ENCODE measurements at places on chromosomes 12 and 14.
A peak's percentile ranks its signal among the peaks of the same experiment; 100 is the strongest.

DNA sequence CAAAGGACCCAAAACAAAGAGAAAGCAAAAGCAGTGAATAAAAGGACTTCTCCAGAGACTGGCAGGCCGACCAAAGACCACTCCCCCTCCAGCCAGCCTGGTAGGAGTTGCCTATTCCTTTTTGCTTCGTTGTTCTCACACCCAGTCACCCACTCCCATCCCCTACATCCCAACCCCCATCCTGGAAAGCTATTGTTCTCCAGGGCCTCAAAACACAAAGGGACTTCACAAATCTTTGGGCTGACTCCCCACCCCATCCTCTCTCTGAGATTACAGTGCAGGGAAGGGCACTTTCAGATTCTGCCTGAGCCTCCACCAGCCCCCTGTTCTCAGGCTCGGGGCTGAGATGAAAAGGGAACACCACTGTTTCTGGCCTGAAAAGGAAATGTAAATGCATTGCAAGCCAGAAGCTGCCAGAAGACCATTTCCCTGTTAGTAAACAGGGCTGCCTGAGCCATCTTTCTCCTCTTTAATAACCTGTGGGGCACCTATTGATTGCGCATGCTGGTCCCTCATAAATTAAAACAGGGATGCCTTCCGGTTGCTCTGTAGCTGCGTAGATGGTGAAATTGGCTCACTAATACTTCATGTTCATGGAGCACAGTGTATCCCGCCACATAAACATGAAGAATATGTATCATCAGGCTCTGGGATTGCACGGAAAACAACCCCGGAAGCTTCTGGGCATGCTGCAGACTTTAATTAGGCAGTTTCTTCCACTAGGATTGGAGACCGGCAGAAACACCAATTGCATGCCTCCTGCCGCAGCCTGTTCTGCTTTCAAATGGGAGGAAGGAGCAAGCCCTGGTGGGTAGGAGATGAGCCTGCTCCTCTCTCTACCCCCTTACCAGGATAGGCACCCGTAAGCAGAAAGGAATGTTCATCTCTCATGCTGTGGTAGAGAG lies 130.3 kb upstream of the FUT8 start:
- no peak for DNase-seq

DNA sequence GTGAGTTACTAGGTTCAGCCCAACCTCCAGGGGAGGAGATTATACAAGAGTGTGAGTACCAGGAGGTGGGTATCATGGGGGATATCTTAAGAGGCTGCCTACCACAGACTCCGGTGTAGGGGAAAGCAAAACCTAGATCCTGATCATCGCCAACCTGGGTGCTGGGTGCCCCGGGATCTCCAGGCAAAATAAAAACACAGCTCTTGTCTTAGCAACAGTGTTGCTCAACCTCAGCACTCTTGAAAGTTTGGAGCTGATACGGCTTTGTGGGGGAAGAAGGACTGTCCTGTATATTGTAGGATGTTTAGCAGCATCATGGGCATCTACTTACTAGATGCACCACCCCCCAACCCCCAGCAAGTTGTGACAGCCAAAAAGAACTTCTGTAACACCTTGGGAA lies 74.5 kb downstream of the CCDC60 start:
- no peak for DNase-seq

- peak; percentile 87 for DNase-seq
Measured at GRCh38 chr12:16359512-16360491, 12.4 kb downstream of the MGST1 start.

DNA sequence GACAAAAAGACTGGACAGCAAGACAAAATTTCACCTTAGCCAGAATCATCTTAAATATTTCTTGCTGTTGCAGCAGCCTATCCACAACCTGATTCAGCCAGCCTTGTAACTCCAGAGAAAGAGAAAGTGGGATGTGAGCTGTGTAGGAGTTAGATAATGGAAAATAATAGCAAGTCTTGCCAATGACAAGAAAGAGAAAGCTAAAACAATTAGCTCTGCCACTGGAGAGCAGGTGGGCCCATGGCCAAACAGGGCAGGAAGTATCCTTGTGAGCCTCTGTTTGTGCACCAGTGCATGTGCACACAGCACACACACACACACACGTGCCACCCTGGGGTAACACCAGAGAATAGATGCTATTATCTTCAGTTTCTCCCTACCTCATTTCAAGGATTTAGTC lies 106.0 kb upstream of the CCDC196 start:
- no peak for DNase-seq

- no peak for DNase-seq
Measured at GRCh38 chr12:117662620-117663395, 301.4 kb upstream of the NOS1 start.

DNA sequence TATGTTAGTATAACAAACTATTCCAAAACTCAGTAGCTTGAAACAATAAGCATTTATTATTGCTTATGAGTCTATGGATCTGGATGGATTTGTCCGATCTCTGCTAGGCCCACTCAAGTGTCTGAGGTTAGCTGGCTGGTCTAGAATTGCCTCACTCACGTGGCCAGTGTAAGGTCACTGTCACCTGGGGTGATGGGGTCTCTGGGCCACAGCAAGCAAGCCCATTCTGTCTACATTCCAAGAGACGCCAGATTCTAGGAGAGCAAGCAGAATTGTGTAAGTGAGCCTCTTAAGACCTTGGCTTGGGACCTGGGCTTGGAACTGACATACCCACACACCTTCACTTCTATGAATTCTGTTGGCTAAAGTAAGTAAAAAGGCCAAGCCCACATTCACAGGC lies 80.2 kb downstream of the STON2 start:
- no peak for DNase-seq

DNA sequence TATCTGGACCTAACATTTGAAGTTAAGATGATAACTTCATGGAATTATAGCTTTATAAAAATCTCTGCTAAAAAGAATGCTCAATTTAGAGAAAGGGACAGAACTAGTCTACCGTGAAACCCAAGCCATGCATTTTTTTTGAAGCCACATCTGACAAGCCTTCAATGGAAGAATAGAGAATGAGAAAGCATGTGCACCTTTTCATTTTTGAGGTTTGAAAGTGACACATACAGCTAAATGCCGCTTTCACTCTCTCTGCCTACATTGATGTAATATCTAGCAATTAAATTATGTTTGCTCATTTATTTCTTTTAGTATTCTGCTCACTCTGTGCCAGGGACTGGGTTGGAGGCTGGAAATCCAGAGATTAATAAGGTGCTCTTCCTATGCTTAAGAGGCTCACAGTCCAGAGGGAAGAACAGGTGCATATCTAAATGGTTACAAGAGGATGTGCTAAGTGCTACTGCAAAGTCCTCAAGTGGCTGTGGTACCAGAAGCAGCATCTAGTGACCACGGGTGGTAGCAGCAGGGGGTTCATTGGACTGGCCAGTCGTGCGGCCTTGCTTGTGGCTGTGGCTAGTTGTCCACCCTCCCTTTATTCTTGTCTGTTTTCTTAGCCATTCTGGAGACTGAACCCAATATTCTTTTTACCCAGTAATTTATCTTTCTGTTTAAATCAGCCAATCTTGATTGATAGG lies 60.4 kb downstream of the PPP1R36 start:
- no peak for DNase-seq

DNA sequence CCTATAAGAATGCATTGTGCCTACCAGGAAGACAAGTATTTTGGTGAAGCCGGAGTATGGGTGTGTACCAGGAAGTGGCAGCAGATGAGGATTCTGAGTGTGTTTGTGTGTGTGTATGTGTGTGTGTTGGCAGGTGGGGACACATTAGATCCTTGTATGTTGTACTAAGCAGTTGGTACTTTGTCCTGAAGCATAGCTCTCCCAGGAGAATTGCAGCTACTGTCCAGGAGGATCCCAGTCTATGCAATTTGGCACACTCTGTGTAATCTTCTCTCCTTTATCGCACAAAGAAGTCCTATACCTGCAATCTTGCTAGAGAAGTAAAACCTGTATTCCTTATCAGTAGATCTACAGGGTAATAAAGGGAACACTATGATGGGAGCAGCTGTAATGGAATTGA lies 276.5 kb downstream of the PAWR start:
- DNase-seq, result peak; percentile 36

DNA sequence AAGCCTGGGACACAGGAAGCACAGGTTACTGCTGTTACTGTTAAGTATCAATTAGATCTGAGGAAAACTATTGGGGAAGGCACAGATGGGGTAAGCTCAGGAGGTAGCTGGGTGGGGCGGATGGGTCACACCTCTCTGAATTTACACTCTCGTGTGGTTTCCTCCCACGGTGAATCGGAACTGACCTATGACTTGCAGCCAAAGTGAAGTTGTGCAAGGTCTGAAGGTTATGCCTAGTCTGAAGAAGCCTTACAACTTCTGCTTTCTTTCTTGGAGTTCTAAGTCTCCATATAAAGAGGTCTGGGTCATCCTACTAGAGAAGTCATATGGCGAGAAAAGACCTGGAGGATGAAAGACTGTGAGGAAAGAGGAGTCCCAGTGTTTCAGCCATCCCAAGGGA lies 25.6 kb upstream of the GPATCH2L start:
- DNase-seq, result no peak

DNA sequence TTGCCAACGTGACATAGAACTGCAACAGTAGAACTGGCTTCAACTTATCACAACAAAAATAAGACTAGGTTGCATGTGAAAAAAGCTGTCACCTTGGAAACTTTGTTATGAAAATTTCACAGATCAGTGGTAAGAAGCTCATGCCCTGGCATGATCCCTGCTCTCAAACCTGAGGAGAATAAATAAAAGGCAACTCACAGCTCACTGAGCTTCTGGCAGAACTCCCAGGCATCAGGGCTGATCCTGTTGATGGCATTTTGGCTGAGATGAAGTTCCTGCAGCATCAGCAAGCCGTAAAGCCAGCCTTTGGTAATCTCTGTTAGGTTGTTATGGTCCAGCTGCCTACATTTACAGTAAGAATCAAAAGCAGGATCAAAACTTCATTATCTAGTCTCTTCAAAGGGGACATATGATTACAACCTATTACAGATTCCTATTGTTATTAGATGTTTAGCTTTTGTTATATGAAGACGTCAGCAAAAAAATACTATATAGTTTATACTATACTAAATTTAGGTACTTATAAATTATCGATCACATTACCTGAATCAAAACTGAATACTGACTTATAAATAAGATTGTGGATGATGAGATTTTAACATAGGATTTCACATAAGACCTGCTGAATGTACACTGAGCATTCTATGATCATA lies 32.0 kb downstream of the LRIG3 start:
- no peak for DNase-seq

DNA sequence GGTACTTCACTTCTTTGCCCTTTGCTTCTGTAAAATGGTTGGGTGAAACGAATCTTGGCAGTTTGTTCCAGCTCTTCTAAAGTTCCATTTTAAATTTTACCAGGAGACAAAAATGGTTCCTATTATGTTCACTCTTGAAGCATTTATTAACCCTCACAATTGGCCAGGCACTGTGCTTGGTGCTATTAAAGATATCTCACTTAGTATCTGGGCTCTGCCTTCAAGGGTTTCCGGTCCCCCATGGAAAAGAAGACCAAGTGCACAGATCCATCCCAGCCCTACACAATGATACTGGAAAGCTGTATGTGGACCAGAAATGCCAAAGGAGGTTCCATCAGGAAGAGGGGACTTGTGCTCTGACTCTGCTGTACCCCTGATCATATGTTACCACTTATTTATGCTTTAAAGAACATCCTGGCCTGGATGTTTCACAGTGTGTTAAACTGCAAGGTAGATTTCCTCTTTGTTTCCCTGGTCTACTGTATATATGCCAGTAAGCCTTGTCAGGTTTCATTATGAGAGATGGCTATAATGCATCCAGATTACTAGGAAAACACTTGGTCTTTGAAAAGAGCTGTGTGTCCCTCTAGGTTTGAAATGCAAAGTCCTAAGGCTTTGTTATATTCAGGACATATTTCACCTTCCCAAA lies 154.8 kb downstream of the PRKCH start:
- DNase-seq, result no peak

- DNase-seq, result no peak
Measured at GRCh38 chr12:54879579-54879978, 25.3 kb downstream of the MUCL1 start.

DNA sequence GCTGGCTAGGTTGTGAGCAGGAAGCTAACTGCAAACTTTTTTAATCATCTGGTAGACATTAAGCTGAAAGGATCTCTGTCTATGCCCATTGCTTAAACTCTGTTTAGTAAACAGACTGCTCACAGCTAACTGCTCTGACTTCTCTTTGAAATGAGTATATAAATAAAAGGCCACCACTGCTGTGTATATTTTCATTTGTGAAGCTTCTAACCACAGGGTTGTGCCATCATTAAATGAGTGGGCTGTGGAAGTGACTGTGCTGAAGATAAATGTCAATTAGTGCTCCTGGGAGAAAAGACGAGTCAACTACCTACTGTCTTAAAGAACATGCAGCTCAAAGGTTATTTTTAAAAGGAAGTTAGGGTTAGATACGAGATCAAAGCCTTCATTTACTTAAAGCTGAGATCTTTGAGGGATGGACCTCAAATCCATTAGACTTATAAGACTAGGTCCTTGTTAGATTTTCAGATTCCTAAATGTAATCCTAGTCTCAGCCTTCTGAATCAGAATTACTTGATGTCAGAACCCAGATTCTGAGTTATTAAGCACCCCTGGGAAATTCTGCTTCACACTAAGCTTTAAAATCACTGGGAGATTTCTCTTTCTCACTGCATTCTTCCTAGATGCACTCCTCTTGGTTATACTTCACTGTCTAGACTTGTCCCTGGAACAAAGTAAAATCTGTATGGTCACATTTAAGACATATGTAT lies 213.1 kb upstream of the FLRT2 start:
- no peak for DNase-seq

DNA sequence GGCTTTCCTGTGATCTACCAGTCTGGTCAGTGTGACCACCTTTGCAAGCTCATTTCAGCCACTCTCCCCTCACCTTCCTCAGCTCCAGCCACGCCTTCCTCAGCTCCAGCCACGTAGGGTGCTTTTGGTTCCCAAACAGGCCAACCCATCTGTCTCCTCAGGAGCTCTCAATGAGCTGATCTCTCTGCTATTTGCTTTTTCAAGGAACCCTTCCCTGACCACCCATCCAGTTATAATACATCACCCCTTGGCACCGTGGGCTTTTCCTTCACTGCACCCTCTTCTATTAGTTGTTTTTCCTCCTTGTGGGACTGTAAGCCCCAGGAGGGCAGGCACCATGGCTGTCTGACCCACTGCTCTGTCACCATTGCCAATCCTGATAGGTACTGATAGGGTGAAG lies 2.3 kb upstream of the PRKCH start:
- no peak for DNase-seq

GRCh38 chr12:120007272-120007671 lies 18.2 kb downstream of the BICDL1 start:
- DNase-seq, result no peak

DNA sequence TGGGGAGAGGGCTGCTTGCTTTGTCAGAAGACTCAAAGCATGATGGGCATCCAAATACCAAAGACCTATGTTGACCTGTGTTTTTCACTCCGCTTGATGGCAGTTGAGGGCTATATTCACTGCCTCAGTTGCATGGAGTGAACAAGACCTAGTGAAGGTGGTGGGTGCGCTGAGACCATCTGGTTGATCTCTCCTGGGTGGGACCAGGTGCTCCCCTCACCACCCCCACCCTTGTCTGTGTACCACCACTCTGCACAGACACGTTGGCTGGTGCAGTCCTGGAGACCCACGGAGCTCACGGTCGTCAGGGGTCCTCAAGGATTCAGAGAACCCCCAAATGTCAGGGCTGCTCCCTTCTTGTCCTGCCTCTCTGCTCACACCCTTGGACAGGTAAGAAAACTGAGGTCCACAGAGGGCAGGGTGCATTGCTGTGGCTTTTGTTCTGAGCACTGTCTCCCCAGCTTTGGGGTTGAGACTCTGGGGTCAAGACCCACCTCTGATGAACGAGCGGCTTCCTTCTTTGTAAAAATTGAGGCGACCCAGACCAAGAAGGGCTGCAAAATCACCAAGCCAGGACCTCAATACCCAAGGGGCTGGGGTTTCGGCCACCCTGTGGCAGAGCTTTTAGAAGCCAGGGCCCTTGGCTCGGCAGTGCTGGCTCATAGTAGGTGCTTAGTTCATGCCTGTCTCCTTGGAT lies 166.3 kb upstream of the RTL1 start:
- DNase-seq, result no peak

Measured in Caco-2 (cell line).